ENCODE measurements at places on chromosomes 12 and 14.

DNA sequence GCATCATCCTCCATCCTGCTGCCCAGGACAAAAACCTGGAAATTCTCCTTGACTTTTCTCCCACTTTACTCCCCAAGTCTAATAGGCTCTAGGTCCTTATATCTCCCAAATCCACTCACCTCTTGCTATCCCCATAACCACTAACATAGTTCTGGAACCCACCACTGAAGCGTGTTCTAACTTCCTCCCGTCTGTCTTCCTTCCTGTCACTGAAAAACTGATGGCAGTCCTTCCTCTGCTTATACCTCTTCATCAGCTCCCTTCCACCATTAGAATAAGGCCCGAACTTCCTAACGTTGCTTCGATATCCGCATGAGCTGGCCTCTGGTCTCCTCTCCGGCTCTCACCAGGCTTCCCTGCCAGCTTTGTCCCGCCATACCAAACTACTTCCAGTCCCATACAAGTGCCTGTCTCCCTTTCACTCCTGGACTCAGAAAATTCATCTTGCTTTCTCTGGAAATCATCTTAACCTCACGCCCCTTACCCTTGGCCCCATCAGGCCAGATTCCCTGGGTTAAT lies 63.0 kb upstream of the BCL2L14 start:
- no peak for DNase-seq

DNA sequence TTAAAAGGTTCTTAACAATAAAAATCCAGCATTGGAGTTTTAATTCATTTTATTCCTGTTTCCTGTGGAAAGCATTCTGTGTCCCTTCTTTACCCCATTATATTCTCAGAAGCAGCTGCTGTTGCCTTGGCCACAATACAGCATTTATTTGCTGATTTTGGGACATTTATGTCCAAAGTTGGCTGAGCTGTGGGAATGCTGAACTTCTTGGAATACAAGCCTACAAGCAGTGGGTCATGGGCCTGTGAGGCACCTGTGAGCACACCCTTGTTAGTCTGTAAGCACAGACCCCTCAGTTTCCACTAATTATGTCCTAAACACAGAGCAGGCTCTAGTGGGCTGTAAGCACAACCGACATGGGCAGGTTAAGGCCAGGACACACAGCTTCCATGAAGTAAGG lies 122.2 kb upstream of the IGF1 start:
- no peak for DNase-seq

GRCh38 chr14:54680651-54681050 lies 113.7 kb downstream of the SAMD4A start:
- no peak for DNase-seq

DNA sequence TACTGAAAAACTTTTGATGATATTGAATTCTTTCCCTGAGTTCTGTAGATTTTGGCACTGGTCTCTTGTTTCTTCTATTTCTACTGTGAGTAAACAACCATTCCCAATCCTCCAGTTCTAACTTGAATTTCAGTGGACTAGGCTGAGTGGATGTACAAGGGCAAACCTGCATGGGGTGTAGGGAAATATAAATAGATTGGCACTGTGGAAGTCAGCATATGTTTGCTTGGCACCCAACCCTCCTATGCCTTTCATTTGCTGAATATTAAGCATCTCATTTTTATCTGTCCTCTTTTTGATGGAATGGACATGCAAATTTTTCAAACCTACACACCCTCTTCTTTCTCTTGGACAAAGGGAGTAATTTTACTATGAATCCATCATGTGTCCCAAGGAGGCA lies 828.3 kb downstream of the DIO2 start:
- DNase-seq: no peak

GRCh38 chr14:98182393-98183055 lies 1089.5 kb downstream of the BCL11B start:
- DNase-seq: no peak
